ENCODE measurements at places on chromosomes 12 and 14.
A peak's percentile ranks its signal among the peaks of the same experiment; 100 is the strongest.

DNA sequence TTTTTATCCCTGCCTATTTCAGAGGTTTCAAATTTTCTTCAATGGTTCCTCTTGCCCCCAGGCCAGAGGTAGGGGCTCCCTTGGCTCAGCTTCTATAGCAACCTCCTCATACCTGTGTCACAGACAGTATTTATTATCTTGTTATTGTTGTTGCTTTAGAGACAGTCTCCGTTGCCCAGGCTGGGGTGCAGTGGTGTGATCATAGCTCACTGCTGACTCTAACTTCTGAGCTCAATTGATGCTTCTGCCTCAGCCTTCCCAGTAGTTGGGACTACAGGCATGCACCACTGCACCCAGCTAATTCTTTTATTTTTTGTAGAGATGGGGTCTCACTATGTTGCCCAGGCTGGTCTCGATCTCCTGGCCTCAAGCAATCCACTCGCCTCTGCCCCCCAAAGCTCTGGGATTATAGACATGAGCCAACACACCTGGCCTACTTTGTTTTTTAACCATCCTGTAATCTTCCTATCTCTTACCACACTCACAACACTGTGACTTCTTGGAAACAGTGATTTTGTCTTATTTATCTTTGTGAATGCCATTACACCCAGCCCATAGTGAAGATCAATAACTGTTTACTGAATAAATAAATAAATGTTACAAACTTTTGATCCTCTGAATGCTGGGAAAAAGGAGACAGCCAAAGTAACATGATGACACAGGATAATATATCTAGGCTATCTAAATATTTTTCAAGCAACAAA is 95.9 kb downstream of the PHLDA1 start:
- no peak for DNase-seq

DNA sequence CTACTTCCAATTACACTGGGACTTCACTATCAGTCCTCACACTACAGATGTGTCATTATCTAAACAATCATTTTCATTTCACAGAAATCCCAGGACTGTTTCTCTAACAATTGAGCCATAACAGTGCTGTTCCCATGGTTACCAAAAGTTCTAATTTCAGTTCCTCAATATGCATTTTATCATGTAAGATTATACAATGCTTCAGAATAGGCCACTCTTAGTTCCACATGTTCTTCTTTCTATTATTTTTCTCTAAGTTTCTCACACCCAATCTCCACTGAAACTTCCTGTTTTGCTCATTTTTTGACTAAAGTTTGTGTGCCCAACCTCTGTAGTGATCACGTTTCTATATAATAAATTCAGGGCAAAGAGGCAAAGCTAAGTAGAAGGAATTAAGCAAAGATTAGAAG is 185.8 kb downstream of the DUSP6 start:
- DNase-seq: no peak

GRCh38 chr14:105999361-106000028 is 473.1 kb downstream of the TMEM121 start:
- DNase-seq: peak; percentile 65

GRCh38 chr12:27971606-27972005 is 927 bp downstream of the PTHLH start:
- DNase-seq: no peak

- no peak for DNase-seq
Observed at GRCh38 chr12:47237751-47238211, 158.0 kb upstream of the AMIGO2 start.

GRCh38 chr14:52238682-52239081 is 28.8 kb upstream of the PTGDR start:
- DNase-seq: no peak

GRCh38 chr12:118058227-118058626 is 2.8 kb downstream of the WSB2 start:
- no peak for DNase-seq

DNA sequence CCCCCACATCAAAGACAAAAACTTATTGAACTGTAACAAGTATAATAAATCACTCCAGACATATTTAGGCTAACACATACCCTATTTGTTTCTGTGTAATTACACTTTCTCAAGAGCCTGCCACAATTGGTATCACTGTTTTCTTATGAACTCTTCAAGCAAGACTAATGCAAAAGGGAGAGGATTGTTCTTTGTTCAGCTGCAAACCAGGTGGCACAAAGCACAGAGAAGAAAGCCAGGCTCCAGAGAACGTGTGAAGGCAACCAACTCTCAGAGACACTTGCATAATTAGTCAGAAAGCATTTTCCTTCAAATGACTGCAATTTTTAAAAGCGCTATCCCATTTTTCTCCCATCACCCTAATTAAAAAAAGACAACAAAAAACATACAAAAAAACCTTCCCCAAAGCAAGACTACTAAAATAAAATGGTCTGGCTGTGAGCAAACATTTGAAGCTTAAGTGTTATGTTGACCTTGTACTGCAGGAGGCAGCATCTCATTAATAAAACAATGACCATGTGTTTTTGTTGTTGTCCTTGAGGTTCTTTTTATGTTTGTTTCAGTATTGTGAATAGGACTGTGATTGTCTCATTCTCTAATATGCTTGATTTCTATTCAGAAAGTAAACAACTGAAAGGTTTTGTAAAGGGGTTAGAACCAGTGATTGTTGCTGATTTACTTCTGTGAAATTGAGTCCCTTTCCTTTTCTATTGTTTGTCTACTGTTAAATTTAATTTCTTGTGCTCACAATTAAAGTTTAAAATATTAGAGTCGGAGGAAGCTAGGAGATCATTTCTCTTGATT is 452.7 kb upstream of the PDE3A start:
- DNase-seq: no peak

DNA sequence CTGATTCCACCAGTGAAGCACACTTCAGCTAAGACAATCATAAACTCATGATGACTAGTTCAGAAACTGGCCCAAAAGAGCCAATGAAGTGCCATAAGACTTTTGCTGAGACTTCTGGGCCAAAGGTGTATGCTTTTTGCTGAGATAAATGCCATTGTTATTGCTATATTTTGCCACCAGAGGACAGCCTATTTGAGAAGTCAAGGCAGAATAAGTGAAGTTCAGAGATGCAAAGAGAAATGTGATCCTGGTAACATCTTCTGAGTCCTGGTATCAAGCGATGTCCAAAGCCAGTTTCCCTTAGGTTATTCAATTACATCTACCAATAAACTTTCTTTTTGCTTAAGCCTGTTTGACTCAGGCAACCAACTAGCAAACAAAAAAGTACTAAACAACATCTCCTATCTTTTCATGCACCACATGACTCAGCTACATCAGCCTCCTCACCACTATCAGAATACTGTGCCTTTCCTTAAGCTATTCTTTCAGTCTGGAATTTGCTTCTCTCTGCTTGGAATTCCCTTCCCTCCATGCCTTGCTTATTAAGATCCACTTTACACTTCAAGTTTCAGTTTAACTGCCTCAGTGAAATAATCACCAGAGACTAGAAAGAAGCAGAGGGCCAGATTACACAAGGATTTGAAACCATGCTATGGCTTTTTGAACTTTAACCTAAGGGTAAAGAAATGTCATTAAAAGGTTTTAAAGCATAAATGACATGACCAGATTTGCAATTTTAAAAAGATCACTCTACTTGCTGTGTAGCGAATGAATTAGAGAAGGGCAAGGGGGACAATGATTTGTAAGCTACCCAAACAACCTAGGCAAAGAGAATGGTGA is 14.0 kb downstream of the CRY1 start:
- DNase-seq: no peak

GRCh38 chr12:124767066-124767821 is 96.4 kb downstream of the SCARB1 start:
- DNase-seq: peak; percentile 58

GRCh38 chr14:50770586-50770985 is 60.4 kb downstream of the NIN start:
- DNase-seq: no peak

- no peak for DNase-seq
Observed at GRCh38 chr12:93183940-93184671, 193.6 kb upstream of the NUDT4 start.

DNA sequence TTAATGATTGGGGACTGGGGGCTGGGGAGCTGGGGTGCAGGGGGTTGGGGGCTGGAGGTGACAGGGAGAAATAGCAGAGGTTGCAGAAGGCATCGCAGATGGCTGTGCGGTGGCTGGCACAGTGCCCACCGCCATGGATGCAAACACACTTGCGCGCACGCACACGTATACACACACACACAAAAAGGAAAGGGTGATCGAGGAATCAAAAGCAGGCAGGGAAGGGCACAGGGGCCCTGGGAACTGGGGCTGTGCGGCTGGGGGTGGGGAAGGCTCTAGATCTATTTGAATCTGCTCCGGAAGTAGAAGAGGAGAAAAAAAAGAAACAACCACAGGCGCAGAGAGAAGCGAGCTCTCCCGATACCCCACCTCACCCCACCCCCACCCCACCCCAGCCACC is 39.4 kb downstream of the ZFHX2 start:
- no peak for DNase-seq

- DNase-seq: no peak
Observed at GRCh38 chr12:11875414-11875935, 195.3 kb upstream of the BCL2L14 start.

All from stimulated activated CD8-positive, alpha-beta memory T cell treated with anti-CD3 and anti-CD28 coated beads, Interleukin-7, amount 100 ng/mL, for 4 hours (primary cell).